ENCODE measurements at places on chromosomes 13 and 19.

GRCh38 chr13:51724721-51725120 lies 79.2 kb downstream of the DHRS12 start:
- DNase-seq: no peak

DNA sequence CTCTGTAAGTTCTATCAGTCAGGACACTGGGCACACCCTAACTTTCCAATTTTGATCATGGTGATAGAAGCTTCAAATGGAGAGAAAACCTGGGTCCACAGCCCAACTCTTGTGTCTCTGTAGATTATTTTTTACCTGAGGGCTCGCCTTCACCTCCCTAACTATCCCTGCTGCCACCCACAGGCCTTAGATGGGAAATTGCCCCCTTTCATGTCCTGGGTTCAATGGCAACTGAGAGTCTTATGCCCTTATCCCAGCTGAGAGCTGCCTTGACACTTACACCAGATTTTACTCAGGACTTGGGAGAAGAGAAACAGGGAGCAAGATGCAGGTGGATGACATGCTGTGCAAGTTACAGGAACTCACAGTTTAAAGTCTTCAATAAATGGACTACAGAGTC lies 81.7 kb downstream of the RAP2A start:
- no peak for DNase-seq

- DNase-seq: no peak
These were observed 137.9 kb upstream of the DACH1 start for GRCh38 chr13:72004784-72005374.

DNA sequence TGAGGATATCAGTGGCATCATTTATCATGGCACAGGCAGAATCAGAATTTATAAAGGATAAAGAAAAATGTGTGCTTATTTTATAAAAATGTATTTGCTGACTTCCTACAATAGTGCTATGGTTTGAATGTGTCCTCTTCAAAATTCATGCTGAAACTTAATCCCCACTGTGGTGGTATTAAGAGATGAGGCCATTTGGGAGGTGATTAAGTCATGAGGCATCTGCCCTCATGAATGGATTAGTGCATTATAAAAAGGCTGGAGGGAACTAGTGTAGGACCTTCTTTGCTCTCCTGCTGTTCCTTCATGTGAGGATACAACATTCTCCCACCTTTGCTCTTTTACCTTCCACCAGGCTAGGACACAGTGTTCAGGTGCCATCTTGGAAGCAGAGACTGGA lies 212.8 kb downstream of the RFC3 start:
- DNase-seq: no peak

GRCh38 chr13:49439609-49440008 lies 4.3 kb downstream of the CAB39L start:
- no peak for DNase-seq

DNA sequence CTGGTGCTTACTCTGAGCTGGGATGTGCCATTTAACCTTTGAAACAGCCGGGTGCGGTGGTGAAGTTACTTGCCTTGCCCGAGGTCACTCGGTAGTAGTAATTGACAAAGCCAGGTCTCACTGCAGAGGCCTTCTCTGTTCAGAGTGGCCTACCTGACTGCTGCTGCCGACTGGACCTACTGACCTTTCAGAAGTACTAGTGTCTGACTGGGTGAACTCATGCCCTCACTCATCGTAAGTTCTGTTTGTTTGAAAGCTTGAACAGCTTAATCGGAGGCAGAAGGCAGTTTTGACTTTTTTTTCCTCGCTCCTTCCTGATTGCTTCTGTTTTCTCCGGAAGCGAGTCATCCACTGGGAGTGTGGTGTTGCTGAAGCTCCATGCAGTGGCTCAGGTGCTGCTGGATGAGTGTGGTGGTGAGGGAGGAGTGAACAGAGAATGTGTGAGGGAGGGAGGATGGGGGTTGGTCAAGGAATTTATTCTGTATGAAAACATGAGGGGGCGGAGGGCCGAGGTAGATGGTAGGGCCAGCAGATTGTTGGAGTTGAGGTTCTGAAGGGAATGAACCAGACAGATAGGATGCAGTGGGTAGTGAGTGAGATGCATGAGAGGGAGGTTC lies 2.7 kb downstream of the SPINT2 start:
- DNase-seq: no peak

DNA sequence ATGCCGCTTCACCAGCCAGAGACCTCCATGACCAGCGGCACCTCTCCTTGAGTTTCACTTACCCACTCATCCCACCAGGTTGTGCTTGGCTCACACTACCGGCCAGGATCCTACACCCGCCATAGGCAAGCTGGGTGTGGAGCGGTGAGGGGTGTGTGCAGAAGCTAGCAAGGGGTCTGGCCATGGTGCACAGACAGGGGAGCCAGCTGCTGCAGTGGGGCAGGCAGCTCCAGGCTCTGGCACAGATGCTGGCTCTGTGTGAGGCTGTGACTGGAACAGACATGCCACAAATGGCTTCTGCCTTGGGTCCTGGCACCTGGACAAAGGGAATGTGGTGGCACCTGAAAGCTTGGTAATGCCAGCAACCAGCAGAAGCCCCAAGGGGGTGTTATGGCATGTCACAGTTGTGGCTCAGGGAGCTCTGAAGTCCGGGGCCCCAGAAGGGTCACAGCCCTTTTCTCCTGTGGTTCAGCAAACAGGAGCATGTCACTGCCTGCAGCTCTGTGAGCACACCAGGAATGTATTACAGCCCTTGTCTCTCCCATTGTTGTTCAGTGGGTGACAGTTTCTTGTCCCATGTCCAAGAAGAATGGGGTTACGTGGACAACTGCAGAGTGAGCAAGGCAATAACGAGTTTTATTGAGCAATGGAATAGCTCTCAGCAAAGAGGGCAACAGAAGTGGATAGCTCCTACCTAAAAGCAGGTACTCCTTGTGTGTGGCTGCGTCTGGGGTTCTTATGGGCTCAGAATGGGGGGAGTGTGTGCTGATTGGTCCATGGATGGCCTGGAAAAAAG lies 2791.0 kb upstream of the PCDH20 start:
- no peak for DNase-seq

DNA sequence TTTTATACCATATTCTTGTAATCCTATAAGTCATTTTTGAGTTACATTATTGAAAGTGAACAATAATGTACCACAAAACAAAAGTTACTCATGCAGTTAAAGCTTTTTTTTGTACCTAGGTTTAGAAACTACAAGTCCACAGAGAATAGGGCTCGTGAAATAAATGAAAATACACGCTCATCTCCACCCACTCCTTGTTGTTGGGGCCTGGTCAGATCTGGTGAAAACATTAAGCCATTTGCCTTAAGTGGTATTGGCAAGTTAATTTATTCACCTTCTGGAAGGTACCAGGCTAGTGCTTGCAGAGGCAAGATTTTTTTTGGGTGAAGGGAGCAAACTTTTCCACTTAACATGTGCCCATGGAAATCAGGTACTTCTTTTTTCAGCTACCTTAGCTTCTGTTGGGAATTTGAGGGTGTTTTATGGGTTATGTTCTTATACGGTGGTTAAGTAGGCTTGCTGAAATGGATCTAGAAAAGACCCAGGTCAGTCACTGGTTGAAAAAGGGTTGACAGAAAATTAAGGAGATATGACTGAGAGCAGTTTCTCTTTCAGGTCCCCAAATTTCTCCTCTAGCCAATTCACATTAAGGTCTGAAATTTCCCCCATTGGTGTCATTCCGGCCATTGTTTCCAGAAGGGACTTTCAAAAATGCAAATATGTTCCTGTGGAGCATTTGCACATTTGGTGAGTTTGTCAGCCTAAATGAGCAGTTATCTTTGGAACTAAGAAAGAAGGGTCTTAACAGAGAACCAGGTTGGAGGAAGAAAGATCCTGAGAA lies 143.3 kb downstream of the KCNRG start:
- DNase-seq: no peak

DNA sequence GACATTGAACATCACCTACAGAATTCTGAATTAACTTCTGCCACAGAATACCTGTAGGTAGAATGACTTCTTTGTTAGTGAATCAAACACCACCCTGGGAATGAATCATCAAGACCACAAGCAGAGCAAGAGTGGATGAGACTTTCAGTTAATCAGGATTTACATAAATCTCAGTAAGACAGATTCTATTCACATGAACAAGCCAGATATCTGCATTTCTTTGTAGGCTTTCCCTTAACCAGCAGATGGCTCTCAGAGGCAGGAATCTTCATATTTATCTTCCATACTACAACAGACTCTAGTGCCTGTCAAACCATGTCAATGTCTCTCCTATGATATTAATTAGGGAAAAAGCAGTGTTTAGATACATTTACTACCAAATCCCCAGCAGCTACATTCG lies 412.1 kb downstream of the KLF12 start:
- no peak for DNase-seq

DNA sequence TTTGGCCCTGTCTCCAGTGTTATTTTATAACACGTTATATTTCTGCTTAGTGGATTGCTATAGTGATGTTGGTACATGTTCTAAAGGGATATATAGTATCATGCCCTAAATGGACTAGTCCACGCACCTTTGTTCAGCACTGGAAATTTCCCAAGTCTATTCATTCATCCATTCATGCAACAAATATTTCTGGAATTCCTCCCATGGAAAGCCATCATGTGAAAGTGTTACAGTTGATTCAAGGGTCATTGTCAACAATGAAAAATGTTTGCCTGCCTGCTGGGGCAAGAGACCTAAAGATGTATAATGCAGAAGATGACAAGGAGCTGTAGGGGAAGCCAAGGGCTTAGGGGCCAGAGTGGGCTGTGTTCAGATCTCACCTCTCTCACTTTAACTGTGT lies 10.8 kb upstream of the HSPH1 start:
- DNase-seq: no peak

DNA sequence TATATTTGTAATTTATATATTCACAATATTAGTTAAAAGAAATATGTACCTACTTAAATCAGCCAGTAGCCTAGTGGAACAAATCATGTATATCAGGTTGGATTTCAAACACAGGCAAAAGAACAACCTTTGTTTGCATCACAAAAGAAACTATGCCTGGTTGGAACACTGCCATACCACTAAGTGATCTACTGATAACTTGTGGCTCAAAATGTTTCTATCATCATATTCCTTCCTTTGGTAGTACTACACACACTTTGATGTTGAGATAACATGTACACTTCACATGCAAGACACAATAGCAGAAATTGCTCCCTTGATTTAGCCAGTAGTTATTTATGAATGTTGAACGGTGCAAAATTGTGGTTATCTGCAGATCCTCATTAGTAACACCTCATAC lies 146.0 kb upstream of the GPC6 start:
- DNase-seq: no peak

- no peak for DNase-seq
These were observed 197.8 kb downstream of the NALCN start for GRCh38 chr13:101218484-101218883.

DNA sequence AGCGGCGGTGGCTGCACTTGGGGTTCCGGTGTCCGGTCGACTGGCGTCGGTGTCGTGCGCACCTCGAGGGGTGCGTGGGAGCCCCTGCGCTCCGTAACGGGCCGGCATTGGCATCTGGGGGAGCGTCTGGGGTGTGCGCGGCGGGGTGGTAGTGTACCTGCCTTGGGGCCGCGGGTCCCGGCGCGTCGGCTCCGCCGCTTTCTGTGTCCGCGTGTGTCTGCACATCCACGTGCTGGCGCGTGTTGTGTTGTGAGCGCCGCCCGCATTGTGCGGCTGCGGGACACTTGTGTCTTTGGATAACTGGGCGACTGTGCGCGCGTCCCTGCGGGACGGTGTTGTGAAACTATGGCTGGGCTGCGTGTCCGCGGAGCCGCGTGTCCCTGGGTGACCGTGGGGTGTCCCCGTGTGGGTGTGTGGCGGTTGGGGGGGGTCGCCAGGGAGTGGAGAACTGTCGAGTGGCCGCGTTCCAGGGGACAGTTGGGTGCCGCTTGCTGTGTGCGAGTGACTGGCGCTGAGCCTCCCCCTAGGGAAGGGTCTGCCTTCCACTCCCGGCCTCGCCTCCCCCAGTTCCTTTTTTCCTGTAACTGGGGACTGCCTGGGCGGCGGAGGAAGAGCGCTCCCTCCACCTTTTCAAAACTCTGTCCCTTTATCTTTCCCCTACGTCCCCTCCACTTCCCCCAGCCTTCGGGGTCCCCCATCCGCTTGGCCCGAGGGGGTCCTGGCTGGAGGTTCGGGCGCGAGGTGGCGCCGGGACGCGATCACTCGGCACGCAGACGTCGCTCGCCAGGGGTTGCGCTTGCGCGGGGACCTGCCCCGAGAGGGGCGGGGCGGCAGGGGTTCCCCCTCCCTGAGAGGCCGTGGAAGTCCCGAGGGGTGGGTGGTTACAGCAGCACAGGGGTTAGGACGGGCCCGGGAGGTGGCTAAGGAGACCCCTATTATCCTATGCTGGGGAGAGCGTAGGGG lies 5.7 kb upstream of the NFIC start:
- DNase-seq: peak; percentile 53

DNA sequence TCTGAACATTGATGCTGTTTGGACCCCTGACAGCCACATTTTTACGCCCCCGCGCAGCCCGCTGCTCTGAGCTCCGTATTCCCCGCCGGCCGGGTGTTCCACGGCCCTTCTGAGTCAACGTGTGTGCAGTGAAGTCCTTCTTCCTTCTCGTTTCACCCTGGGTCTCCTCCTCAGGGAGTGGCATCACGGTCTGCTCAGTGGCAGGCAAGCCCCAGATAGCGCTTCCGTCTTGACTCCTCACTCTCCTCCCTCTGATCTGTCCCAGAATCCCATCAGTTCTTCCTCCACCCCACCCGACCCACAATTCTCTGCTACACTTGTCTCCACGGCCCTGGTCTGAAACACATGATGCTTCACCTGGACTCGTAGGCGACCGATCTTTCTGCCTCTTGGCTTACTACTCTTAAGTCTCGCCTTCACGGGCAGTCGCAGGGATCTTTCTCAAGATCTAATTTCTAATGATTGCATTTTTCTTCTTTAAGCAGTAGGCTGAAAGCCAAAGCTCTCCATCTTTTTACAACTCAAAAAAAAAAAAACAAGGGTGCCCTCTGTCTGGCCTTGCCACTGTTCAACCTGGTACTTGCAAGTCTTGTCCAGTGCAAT lies 33.9 kb downstream of the CCNE1 start:
- no peak for DNase-seq

- DNase-seq: peak; percentile 53
These were observed 9.8 kb upstream of the ZNF544 start for GRCh38 chr19:58218899-58219298.

- DNase-seq: no peak
These were observed 85.3 kb downstream of the FLT1 start for GRCh38 chr13:28409648-28410047.

- DNase-seq: no peak
These were observed 14.4 kb downstream of the EPS15L1 start for GRCh38 chr19:16457195-16457953.

Measured in activated CD4-positive, alpha-beta memory T cell treated with anti-CD3 and anti-CD28 coated beads, Interleukin-2, amount 10 ng/mL, durations not matched to agents 7 days and 5 days (primary cell).